ENCODE measurements at places on chromosomes 7 and 10.

DNA sequence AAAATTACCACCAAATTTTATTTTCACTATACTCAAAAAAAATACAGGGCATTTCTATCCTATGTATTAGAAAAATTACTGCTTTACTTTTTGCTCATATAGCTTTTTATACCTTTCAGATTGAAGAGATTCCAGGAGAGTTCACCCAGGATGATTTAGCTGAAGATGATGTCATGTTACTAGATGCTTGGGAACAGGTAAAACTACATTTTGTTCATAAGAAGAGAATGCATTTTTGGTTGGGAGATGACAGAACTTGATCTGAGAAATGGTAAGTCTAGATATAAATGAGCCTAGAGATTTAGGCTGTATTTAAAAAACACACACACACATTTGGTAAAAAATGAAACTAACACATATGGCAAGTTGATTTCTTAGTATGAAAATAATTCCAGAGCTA is 38.1 kb upstream of the ARL4A start:
- no peak for DNase-seq

DNA sequence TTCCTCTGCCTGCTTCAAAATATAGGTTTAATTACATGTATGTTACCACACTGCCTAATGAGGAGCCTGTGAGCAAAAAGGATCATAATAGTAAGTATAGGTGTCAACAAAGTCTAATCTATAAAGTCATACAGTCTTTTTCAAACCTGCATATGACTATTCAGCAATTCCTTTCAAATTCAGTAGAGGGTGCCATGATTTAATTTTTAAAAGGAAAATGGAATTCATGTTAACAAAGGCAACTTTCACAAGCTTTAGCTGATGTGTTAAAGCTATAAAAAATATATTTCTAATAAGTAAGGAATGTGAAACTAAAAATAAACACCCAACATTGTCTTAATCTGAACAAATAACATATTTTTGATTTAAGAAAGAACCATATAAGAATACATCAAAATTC is 52.1 kb downstream of the MPP7 start:
- no peak for DNase-seq

- DNase-seq = no peak
These were observed 19.1 kb upstream of the GJD4 start for GRCh38 chr10:35585903-35586535.

GRCh38 chr10:103553743-103554487 is 60.4 kb downstream of the NEURL1 start:
- DNase-seq = no peak

DNA sequence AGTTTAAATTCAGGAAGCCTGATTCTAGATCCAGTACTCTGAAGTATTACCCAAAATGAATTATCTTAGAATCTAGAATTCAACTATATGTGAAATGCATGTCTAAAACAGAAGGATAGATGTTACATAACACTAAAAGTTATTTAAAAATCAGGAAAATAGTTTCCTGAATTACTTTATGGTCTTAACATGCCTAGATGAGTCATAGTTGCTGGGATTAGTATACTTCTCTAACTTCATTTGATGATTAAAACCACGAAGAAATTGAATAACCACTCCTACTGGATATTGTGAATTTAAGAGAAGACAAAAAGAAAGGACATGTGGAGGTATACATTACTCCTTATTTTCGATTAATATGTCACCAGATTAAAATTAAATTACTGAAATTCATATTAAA is 65.5 kb downstream of the ATAD1 start:
- no peak for DNase-seq

DNA sequence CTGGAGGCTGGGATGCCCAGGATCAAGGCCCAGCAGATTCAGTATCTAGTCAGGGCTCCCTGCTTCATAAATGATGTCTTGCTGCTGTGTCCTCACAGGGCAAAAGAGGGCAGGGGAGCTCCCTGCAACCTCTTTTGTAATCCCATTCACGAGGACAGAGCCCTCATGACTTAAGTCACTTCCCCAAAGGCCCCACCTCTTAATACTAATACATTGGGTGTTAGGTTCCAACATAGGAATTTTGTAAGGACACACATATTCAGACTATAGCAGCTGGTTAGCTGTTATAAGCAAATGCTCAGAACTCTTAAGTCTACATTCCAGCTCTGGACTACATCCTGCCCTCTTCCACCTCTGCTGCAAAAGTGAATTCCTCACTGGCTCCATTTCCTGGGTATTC is 63.0 kb downstream of the VOPP1 start:
- no peak for DNase-seq

- no peak for DNase-seq
These were observed 62.1 kb upstream of the STEAP1B start for GRCh38 chr7:22561895-22562593.

GRCh38 chr10:94183666-94184264 is 179.0 kb downstream of the NOC3L start:
- no peak for DNase-seq

DNA sequence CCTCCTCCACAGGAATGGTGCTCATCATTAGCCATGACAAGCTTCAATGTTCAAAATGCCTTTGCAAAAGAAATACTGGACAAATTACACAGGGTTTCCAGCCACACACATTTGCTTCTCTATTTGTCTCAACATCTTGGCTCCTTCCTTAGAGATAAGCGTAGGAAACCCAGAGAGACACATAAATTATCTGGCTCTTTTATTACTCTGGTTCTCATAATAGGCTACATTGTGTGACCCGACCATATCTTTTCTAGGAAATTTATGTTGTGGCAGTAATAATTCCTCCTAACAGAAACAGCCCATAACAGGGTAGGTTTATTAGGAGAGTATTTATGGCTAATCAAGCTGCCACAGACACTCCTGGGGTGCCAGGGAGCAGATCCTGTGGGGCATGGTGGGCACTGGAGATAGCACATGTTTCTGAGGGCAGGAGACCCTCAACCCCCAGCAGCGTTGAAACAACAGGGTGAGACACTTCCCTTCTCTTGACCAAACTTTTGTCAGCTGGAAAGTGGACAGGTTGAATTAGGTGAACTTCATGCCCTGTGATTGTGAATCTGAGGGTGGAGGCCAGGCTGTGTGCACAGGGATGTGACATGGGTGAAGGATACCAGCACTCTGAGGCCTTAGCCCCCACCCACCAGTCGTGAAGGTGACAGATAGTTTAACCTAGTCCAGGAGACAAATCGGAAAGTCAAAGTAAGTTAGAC is 295.9 kb upstream of the ZNF32 start:
- DNase-seq = no peak
